ENCODE measurements at places on chromosomes 7 and 10.

DNA sequence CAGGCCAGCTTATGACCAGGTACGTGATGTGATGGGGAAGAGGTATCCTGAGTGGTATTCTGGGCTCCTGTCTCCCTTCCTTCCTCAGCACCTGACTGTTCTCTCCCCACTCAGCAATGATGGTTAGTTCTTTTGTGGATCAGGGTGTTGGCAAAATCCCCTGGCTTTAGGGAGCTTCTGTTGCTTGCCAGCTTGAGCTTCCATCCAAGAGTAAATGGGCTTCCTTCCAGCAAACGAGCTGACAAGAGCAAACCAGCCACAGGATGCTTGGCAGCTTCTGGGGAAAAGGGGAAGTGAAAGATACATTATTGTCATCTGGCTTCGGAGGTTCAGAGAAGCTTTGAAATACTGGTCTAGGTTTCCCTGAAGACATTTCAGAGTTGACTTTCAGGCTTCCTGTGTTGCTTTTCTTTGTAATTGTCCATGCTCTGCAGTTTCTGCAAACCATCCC, 5.2 kb downstream of the DUSP5 start:
- peak; percentile 82 for DNase-seq

DNA sequence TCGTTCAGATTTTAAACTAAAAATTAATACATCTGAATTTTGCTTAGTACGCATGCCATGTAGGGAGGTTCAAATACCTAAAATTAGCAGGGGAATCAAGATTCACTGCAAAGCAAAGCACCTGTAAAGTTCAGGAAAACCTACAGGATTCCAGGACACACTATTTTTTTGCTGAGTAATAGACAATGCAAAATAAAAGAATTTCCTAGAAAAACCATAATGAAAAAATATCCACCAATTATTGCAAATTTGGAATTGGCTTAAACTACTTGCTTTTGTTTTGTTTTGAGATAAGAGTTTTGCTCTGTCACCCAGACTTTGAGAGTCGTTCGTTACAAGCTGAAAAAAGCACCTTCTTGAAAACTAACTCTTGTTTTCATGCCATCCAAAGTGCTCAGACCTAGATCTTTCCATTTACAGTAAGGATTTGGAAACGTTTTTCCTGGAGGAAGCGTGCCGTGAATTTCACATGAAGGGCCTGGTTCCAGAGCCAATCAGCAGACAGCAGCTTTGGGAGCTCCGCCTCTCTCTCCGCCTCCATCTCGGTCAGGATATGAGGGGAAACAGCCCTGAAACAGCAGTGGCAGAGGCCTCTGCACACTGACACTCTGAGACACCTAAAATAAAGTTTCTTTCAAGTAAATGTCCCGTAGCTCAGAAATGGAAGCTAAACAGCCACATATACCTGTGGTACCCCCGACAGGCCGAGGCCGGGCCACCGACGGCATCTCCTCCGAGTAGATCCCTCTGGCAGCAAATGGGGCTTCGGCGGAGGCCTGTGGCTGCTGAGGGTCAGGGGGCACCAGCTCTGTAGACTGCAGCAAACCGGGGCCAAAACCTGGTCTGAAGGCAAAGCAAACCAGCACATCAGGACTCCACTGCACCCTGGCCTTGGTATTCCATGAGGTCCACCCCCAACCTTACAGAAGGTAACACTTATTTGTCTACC, 45.9 kb upstream of the ATP6V0A4 start:
- no peak for DNase-seq

DNA sequence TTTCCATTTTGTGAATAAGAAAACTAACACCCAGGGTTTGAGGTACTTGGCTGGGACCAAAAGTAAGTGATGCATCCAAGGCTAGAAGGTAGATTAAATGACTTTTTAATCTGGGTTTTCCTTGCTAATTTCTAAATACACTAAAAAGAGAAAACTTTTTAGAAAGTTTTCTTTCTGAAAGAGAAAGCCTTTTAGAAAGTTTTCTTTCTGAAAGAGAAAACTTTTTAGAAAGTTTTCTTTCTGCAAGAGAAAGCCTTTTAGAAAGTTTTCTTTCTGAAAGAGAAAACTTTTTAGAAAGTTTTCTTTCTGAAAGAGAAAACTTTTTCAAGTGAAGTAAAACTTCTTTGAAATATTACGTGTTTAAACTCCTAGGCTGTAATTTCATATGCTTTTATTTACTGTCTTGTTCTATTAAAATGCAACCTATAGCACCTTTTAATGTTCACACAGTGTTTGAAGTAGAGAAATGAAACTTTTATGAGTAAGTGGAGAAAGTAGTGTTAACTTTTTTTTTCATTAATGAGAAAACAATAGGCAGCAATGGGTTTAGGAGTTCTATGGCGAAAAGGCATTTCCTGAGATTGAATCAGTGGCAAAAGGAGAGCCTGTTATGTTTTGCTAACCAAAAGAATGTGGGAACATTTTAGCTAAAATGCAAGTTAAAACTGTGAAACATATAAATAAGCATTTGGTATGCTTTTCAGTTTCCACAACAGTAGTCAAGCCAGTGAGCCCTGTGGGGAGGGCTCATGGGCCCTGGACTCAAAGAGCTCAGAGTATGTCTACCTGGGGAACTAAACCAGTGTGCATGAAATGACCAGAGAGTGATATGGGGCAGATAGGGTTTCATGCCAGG, 103.7 kb downstream of the RBM20 start:
- no peak for DNase-seq

- DNase-seq, result no peak
These were observed 132.7 kb downstream of the CNOT4 start for GRCh38 chr7:135377171-135377570.

GRCh38 chr7:99290980-99291607, 18.5 kb downstream of the MYH16 start:
- no peak for DNase-seq

- DNase-seq, result no peak
These were observed 22.4 kb upstream of the KLF6 start for GRCh38 chr10:3807211-3807927.

DNA sequence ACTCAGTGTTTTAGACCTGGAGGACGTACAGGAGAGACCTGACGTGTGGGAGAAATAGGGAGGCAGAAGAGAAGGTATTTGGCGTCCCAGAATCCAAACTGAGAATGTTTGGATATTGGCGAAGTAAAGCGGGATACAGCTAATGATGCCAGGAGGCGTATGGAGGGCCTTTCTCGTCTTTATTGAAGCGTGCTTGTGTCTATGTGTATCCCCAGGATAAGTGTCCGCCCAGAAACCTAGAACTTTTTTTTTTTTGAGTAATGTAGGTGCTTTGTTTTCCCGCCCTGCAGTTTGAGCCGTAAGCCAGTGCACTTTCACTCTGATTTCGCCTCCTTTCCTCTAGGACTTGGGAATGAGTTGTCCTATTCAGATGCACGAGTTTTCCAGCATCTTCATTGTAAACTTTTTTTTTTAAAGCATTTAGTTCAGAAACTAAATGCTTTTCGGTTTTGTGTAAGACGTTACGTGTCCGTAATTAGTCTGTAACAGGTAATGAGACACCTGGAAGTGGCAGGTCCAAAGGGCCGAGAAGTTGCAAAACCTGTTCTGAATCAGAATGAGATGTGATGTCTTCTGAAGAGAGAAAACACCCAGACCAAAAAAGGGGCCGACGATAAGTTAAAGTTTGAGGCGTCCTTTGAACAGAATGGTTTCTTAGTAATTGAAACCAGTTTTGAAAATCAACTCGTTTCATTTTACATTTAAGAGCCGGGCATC, 746 bp downstream of the ARL5B start:
- no peak for DNase-seq

DNA sequence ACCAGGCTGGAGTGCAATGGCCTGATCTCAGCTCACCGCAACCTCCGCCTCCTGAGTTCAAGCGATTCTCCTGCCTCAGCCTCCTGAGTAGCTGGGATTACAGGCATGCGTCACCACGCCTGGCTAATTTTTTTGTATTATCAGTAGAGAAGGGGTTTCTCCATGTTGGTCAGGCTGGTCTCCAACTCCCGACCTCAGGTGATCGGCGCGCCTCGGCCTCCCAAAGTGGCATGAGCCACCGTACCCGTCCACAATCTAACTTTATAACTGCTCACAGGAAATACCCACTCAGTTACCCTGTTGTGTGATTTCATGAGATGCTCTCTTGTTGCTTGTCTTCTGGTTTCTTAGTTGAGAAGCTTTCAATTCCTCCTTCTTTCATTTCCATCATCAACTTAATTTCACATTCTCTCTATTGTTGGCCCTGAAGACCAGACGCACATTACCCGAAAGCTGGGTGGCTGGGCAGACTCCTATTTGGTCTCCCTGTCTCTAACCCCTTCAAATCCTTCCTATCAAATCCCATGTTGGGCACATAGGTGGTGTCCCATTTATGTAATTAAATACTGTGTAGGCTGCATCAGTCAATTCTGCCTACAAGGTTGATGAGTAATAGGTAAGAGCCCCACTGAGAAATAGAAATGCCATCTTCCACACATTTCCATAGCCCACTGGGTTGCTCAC, 1.1 kb upstream of the GSTO2 start:
- no peak for DNase-seq

- no peak for DNase-seq
These were observed 59.5 kb upstream of the ELMO1 start for GRCh38 chr7:37508118-37508517.

DNA sequence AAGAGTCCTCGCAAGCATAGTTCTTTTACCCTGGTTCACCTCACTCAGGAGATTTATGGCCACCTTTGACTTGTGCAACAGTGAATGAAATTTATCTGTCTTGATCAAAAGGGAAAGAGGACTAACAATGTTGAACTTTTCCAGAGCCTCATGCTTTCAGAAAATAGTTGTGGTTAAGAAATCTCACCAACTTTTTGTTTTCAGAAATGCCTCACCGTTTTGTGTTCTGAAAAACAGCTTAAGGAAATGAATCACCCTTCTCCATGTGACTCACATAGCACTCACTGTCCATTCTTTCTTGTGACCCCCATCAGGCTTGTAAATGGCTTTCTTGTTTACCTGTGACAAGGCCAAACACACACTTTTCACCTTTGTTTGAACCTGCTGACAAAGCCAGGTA, 148.6 kb upstream of the FAM3C start:
- no peak for DNase-seq

DNA sequence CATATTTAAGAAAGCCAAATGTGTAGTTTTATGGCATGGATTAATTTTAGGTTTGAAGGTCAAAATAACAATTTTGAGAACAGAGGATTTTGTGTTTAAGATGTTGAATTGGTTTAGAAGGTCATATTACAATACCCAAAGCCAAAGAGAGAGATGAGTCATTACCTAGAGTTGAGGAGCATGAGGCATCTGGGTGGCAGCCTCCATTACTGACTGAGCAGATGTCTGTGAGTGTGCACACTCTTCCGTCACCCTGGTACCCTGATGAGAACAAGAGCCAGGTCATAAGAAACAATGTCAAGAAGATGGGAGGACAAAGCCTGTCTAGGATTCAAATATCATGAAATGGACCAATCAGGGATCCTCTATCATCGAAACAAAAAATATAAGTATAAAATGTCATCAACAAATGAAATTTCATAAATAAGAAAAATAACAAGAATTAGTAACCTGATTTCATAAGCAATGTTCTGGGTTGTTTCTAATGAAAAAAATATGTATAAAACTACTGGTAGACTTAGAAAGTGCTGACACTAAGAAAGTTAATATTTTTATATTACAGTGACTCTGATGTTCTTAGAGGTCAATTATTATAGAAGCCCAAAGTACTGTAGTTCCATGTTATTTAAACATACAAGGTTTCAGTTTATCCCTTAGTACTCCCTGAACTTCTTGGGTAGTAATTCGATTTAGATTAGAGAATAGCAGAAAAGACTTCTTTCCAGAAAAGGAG, 20.0 kb downstream of the CUBN start:
- no peak for DNase-seq

- DNase-seq, result no peak
These were observed 45.6 kb downstream of the PDSS1 start for GRCh38 chr10:26743091-26743490.

- DNase-seq, result no peak
These were observed 180.9 kb downstream of the ANK3 start for GRCh38 chr10:60208676-60209269.

DNA sequence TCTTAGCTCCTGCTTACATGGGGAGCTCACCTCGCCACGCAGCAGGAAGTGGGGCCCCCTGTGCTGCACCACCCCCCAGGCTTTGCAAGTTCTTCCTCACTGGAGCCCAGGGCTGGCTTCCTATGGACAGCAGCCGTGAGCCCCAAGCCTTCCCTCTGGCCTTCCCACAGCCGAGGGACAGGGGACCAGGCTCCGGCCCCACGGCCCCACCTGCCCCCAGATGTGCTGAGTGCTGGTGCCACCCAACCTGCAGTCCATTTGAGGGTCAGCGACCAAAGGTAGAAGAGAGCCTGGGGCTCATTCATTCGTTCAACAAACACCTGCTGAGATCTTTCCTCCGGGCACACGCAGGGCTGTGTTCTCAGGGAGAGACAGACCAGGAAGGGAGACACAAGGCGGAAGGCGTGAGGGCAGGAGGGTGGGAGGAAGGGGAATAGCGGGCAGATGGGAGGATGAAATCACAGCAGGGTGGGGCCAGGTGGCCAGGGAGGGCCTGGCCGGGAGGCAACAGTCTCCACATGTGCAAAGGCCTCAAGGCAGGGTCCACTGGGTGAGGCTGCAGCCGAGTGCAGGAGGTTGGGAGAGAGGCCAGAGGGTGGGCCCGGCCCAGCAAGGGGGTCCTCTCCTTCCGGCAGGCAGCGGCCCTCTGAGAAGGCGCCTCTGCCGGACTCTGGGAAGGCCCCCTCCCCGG, 100.1 kb downstream of the FOXL3 start:
- DNase-seq, result no peak

DNA sequence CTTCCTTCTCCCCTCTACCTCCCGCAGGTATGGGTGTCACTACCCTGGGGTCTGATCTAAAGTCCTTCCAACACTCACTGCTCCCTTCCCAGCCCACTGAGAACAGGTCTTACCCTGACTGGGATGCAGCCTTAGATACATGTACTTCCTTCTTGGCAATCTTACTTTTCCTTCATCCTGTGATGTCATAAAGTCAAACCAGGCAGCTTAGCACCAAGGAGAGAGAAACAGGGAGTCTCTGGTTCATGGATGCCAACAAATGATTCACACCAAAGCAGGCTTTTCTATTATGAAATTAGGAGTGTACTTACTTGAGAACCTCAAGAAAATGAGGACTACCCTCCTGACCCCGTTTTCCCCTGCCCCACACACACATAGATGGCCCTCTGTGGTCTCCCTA, 111.0 kb upstream of the KMT2E start:
- DNase-seq, result no peak

GRCh38 chr7:117808910-117809705, 64.1 kb downstream of the CTTNBP2 start:
- DNase-seq, result no peak

- DNase-seq, result no peak
These were observed 86.5 kb upstream of the NPVF start for GRCh38 chr7:25314731-25315267.

GRCh38 chr7:411677-412312, 107.9 kb downstream of the PDGFA start:
- no peak for DNase-seq

DNA sequence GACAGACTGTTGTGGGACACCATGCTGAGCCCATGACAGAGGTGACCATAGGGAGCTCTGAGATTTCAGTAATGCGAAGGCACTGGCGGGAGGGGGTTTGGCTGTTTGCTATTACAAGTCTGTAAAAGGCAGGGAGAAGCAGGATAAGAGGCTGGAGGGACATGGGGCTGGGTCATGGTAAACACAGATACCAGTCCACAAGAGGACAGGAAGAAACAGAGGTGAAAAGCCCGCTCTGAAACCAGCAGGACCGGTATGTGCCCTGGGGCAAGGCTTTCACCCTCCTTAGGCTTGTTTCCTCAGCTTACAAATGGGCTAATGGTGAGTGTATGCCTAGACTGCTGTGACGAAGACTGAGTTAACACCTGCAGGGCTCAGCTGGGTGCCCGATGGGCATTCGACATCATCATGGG, 34.1 kb downstream of the ANXA11 start:
- DNase-seq, result no peak

- no peak for DNase-seq
These were observed 93.9 kb upstream of the AGR3 start for GRCh38 chr7:16975712-16976111.
